Epithelial cell of umbilical artery (primary cell): ENCODE measurements at places on chromosomes 2 and 18. TPM values are rescaled to one million over a fixed set of nuclear protein-coding genes. Genes with fewer than 3 reads are reported as not detected.

Gene CDK15
- 0.30 TPM in 1 of 2 replicates, not detected in the other for total RNA-seq

Gene PLA2R1
- 14.4 and 16.2 TPM in 2 replicates for total RNA-seq

Gene RTP5
- not detected in 2 replicates for total RNA-seq

Gene KIAA2012
- total RNA-seq, result not detected in 2 replicates

Gene PMAIP1
- total RNA-seq, result 21.4 and 27.2 TPM in 2 replicates

Gene RAB11FIP5
- 26.3 and 30.4 TPM in 2 replicates for total RNA-seq

Gene KYNU
- total RNA-seq, result 0.32 and 1.2 TPM in 2 replicates

Gene ATG9A
- 31.2 and 31.5 TPM in 2 replicates for total RNA-seq

Gene RAPGEF4
- 10.4 and 15.0 TPM in 2 replicates for total RNA-seq

Gene ATP6V1B1
- total RNA-seq, result 0.15 and 0.65 TPM in 2 replicates

Gene TRIM43
- total RNA-seq, result not detected in 2 replicates

Gene TFPI
- total RNA-seq, result 603 and 634 TPM in 2 replicates

Gene CREG2
- 0.76 and 0.97 TPM in 2 replicates for total RNA-seq

Gene ATP5MC3
- total RNA-seq, result 181 and 182 TPM in 2 replicates

Gene ABCG8
- not detected in 2 replicates for total RNA-seq

Gene GALNT13
- total RNA-seq, result under 0.01 and 1.6 TPM in 2 replicates

Gene TGFBRAP1
- 18.5 and 29.8 TPM in 2 replicates for total RNA-seq

Gene TBR1
- under 0.01 and 0.30 TPM in 2 replicates for total RNA-seq

Gene EFEMP1
- 1,703 and 3,226 TPM in 2 replicates for total RNA-seq
